Activated naive CD4-positive, alpha-beta T cell (primary cell): ENCODE measurements at places on chromosomes 7 and 10.

- DNase-seq: no peak
Observed at GRCh38 chr7:106589198-106589879, 71.6 kb downstream of the CCDC71L start.

GRCh38 chr7:99594948-99595745, 2.9 kb upstream of the TMEM225B start:
- DNase-seq: no peak

DNA sequence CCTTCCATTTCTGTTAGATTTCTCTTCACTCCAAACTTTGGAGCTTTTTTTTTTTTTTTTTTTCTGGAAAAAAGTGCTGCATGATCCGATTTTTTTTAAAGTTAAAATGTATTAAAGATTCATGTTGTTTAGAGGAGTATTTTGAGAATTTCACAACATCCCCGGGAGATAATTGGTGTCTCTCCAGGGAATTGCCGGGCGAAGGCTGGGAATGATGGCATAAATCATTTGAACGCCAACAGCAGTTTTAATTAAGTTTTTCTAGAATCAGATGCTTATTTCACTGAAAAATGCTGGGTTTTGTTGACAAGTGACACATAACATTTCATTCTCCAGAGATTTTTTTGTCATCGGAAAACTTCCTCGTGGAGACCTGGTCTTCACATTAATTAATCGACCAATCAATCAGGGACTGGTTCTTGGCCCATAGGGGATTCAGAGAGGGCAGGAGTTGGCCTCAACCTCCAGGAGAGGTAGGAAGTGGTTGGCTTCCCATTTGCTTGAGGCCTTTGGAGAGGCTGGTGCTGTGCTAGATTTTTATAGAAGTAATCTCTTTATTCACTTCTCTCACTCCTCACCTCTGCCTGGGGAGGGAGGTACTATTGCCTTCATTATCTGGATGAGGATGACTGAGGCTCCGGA, 439.4 kb downstream of the TYW1 start:
- DNase-seq: no peak

- DNase-seq: no peak
Observed at GRCh38 chr7:74269757-74270277, 15.6 kb upstream of the RFC2 start.
